ENCODE measurements at places on chromosomes 3 and 15. TPM values are rescaled to one million over a fixed set of nuclear protein-coding genes. Genes with fewer than 3 reads are reported as not detected.

Gene LDHAL6B
- not detected for total RNA-seq

Gene ALPK3
- 0.06 TPM for total RNA-seq

Gene CPOX
- 54.7 TPM for total RNA-seq

GRCh38 chr3:53709860-53710674, 136.2 kb downstream of the CHDH start:
- DNase-seq: peak; percentile 62

DNA sequence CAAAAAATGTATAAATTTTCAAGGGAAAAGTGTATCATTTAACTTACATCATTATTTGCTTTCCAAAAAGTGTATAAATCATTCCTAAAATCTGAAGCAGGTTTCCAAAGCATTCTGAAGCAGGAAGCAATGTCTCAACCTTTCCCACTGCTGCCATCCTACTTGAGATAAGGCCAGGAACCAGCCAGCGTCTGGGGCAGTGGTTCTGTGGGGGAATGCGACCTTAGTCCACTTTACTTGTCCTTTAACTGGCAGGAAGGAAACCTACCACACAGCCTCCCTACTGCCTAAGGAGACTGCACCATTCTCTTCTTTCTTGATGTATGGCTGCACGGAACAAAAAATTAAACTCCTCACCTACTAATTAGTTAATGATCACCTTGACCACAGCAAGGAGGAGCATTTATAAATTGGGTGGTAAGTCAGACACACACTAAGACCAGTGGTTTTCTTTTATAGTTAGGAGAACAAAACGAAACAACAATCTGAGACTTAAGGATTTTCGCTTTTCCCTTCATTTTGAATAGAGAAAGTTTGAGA, 3.7 kb downstream of the SORD start:
- no peak for DNase-seq

GRCh38 chr15:73700041-73700842, 16.1 kb downstream of the CD276 start:
- peak; percentile 61 for DNase-seq

DNA sequence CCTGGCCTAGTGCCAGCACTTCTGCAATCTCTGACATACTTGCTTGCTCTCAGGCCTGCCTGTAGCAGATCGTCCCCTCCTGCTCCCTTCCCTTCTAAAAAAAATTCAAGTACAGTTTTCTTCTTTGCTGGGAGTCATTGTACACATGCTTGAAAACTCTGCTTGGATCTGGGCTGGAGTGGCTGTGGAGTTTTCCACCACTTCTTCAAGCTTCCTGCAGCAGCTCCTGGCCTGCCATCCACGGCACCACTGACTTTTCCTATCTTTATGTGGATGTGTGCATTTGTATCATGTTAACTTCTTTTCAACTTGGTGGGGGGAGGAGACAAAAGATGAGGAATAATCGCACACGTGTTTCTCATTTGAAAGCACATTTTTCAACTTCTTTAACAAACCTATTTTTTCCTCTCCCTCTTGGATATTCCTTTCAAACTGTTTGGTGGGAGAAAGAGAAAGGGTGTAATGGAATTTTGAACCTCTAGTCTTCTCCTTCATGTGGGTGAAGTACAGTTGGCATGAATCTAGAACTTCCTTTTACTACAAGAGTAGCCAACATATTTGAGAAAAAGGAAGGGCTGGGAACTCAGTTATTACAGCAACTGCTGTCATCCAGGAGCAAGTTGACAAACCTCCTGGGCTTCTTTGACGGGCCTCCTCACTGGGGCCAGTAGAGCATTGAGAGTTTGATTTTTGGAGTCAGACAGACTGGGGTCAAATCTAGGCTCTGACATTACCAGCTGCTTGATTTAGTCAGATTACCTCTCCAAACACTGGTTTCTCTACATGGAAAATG, 61.2 kb upstream of the LRTM1 start:
- DNase-seq: no peak

- no peak for DNase-seq
Measured at GRCh38 chr15:41810651-41811431, 17.1 kb upstream of the JMJD7 start.

DNA sequence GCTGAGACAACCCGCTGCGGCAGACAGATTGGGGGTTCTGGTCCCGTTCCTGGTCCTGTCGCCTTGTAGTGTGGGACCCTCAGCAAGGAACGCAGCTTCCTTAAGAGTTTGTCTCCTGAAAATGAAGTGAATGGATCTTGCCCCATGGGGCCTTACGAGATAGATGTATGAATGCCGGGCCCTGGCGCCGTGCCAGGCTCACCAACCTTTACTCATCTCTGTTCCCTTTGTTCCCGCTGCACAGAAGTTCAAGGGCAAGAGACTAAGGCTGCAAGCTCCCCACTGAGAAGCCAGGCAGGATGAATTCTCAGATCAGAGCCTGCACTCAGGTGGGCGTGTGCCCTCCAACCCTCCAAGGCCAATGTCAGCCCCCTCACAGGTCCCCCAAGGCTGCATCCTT, 162.7 kb upstream of the IQSEC1 start:
- DNase-seq: no peak

DNA sequence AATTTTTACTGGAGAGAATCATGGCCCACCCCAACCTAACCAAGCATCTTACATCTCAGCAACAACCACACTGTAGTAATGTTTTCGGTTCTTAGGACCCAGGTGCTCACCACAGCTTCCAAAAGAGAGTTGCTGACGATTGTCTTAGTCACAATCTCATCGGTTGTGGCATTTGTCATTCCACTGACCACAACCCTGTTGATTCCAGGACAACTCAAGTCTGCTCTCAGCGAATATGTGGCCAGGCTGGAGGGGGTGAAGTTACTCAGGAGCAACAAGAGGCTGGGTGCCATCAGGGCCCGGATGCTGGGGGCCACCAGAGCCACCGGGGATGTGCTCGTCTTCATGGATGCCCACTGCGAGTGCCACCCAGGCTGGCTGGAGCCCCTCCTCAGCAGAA, 25.9 kb downstream of the GALNT15 start:
- DNase-seq: no peak
